CD4-positive, alpha-beta T cell treated with Interleukin-6 at 100 ng/mL for 8 hours (primary cell): ENCODE measurements at places on chromosomes 7 and 10.

DNA sequence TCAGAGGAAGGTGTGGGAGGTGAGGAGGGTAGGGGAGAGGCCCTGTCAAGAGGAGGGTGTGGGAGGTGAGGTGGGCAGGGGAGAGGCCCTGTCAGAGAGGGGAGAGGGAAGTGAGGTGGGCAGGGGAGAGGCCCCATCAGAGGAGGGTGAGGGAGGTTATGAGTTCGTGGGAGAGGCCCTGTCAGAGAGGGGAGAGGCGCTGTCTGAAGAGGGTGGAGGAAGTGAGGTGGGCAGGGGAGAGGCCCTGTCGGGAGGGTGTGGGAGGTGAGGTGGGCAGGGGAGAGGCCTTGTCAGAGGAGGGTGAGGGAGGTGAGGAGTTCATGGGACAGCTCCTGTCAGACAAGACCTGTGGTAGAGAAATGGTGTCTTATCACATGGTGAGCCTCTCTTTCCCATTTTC, 74.4 kb downstream of the INPP5A start:
- DNase-seq: no peak

GRCh38 chr7:123594813-123595241, 6.8 kb upstream of the ASB15 start:
- DNase-seq: no peak

GRCh38 chr7:143012001-143012400, 14.9 kb downstream of the OR9A2 start:
- DNase-seq: no peak

GRCh38 chr10:86035791-86036543, 330.6 kb downstream of the GRID1 start:
- DNase-seq: no peak

DNA sequence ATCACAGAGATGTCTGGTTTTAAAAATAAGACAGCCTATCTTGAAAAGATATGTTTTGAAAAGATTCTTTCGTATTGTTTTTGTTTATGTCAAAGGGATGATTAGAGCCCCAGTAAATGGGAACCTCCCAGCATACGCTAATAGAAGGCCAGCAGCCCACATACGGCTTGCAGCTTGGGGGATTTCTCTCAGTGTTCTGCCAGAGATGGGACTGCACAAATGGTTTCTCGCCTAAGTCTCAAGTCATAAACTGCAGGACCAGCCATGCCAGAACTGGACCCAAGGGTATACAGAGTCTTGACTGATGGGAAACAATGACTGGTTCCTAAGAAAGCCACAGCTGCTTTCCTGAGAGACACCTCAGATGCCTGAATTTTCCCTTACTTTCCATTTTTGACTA, 306.9 kb upstream of the DGKB start:
- no peak for DNase-seq

- DNase-seq: no peak
Measured at GRCh38 chr7:68020102-68020501, 1023.5 kb downstream of the TYW1 start.

DNA sequence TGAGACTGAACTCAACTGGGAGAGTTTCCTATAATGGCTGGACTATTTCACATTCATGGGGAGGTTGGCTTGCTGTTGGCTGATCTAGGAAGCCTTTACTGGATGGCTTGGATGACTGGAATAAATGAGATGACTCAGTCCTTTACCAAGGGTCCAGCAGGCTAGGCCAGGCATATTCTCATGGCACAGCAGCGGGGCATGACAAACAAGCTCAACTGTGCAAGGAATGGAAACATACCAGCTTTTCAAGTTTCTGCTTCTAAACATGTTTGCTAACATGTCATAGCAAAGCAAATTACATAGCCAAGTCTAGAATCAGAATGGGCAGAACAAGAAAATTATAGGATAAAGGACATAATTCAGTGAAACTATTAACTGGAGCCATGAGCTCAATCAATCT, 46.8 kb upstream of the CRTAC1 start:
- DNase-seq: no peak

DNA sequence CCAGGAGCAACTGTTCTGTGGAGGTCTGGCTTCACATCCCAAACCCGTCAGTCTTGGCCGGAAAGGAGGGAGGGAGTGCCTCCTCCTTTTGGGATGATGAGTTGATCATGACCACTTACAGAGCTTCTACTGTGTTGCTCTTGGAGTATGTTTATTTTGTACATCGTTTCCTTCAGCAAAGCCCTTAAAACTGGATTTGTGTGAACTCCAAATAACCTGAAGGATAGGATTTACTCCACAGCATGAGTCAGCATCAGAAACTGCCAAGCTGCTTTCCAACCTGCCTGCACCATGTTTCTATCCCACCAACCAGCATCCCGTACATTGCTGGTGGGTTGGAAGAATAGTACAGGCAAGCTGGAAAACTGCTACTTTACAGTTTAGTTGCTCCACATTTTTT, 3.5 kb downstream of the CCDC201 start:
- DNase-seq: no peak

DNA sequence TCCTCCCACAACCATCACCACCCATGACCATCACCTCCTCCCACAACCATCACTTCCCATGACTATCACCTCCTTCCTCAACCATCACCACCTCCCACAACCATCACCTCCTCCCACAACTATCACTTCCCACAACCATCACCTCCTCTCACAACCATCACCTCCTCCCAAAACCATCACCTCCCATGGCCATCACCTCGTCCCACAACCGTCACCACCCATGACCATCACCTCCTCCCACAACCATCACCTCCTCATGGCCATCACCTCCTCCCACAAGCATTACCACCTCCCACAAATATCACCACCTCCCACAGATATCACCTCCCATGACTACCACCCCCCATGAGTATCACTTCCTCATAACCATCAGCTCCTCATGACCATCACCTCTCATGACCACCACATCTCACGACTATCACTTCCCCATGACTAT, 52.2 kb downstream of the PDGFA start:
- no peak for DNase-seq

DNA sequence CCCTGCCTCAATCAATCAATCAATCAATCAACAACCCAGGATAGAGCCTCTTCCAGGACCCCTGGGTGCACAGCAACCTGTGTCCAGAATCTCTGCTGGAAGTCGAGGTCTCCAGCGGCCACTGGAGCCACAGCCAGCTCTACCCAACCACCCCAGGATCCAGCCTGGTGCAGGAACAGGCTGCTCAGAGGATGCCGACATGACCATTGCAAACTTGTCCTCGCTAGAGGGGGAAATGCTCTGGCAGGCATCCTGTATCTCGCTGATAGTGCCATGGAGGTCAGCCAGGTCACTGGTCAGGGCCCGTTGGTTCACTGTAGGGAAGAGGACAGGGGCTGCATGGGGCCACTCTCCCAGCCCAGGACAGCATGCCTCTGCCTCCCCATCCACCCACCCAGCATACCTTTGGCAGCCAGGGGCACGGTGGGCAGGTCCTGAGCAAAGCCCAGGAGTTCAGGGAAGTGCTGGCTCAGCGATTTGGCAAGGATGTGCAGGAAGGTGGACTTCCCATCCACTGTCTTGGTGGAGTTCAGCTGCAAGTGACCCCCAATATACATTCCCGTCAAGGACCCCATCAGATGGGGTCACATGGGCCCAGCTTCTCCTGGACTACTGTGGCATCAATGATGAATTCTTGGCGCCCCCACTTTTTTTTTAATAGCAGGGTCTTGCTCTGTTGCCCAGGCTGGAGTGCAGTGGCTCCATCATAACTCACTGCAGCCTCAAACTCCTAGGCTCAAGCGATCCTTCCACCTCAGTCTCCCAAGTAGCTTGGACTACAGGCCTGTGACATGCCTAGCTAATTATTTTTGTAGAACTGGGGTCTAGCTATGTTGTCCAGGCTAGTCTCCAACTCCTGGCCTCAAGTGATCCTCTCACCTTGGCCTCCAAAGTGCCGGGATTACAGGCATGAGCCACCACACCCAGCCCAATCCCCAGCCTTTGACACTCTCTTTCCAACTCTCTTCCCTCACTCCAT, 49.4 kb downstream of the GRID2IP start:
- DNase-seq: no peak

GRCh38 chr10:71396084-71396710, 523 bp upstream of the CDH23 start:
- DNase-seq: no peak

DNA sequence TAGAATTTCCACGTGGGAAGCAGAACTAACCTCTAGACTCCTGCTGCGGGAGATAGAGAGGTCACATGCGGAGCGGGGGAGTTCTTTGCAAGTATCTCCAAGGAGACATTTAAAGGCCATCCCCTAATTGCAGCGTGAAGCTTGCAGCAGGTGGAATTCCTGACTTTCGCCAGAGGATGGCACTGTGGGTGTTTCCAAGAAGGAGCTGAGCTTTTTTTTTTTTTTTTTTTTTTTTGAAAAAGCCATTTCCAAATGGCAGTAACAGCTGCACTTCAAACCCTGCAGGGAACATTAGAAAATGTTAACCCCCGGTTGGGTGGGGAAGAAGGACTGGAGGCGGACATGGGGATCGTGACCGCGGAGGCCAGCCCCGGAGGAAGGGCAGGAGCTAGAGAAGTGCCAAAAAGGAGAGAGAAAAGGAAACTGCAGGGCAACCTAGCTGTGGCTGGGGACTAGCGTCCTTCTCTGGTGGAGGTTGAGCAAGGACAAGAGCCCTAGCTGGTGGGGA, 487.7 kb downstream of the TYW1 start:
- no peak for DNase-seq

DNA sequence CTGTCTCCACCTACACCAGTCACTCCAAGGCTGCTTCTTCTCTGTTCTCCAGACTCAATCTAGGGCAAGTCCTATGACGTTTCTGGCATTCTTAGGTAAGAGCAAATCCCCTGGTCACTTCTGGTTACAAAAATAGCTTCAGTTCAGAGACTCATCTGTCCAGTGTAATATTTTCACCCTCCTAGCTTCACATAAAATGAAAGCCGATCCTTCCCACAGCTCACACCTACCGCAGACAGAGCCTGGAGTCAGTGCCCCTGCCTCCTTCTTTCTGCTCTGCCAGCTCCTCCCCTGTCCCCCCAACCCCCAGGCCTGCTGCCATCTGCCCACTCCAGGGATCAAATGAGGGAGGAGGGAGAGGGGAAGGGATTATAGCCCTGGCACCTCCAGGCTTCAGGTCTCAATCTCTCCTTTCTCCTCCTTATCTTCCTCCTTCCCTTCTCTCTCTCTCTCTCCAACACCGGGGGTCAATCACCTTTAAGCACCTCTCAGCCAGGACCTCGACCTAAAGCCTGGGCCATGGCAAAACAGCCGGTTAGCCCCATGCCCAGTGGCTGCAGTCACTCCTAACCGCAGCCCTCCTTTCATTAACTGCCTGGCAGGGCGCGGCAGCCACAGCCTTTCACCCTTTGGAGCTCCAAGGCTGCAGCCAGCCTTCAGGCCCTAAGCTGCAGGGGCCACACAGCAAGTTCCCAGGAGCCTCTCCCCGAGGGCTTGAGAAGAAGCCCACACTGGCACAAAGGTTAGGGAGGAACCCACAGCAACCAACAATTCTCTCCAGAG, 292.6 kb upstream of the MGMT start:
- DNase-seq: no peak

DNA sequence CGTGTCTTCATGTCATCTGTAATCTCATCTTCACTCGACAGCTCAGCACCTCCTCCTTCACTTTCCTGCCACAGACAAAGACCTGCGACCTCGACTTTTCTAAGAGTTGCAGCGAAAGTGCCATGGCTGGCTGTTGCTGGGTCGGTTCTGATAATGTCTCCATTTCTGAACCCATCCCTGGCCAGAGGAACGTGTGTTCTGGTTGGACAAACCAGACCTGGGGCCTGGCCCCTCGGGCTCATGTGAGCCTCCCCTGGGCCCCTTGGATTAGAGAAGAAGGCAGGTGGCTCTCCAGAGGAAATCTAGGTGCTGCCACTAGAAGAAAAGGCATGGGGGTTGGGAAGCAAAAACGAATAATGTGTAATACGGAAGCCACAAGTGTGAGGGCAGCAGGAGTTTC, 273.7 kb downstream of the GLRX3 start:
- no peak for DNase-seq
